ENCODE measurements at places on chromosomes 2 and 18.
A peak's percentile ranks its signal among the peaks of the same experiment; 100 is the strongest.

GRCh38 chr2:45857867-45858520 lies 206.5 kb downstream of the PRKCE start:
- no peak for DNase-seq

GRCh38 chr2:30680121-30680520 lies 127.1 kb downstream of the CAPN13 start:
- DNase-seq: no peak

- no peak for DNase-seq
Measured at GRCh38 chr2:239881031-239881471, 144.1 kb downstream of the NDUFA10 start.

DNA sequence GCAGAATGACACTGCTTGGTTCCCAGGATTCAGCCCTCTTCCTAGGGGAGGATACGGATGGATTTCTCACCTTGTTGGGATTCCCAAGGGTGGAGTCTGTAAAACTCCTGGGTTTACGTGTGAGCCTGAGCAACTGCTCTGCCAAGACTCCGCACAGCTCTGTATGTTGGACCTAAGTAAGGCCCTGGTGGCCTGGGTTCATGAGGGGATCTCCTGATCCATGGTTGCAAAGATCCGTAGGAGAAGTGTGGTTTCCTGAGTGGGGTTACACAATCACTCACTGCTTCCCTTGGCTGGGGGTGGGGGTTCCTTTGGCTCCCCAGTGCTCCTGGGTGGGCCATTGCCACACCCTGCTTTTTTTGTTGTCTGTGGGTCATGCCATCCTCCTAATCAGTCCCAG lies 37.7 kb downstream of the ANKRD12 start:
- no peak for DNase-seq

DNA sequence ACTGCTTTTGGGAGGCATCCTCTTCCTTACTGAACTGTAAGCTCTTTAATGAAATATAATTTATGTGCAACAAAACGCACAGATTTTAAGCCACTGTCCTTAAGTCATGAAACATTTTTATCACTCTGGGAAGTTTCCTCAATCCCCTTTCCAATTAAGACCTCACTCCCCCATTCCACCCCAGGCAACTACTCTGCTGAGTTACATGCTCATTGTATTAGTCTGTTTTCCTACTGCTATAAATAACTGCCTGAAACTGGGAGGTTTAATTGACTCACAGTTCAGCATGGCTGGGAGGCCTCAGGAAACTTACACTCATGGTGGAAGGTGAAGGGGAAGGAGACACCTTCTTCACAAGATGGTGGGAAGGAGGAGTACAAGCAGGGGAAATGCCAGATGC lies 46.5 kb upstream of the KCNE4 start:
- peak; percentile 44 for DNase-seq

All from M059J (cell line).